ENCODE measurements at places on chromosomes 16 and 17.

DNA sequence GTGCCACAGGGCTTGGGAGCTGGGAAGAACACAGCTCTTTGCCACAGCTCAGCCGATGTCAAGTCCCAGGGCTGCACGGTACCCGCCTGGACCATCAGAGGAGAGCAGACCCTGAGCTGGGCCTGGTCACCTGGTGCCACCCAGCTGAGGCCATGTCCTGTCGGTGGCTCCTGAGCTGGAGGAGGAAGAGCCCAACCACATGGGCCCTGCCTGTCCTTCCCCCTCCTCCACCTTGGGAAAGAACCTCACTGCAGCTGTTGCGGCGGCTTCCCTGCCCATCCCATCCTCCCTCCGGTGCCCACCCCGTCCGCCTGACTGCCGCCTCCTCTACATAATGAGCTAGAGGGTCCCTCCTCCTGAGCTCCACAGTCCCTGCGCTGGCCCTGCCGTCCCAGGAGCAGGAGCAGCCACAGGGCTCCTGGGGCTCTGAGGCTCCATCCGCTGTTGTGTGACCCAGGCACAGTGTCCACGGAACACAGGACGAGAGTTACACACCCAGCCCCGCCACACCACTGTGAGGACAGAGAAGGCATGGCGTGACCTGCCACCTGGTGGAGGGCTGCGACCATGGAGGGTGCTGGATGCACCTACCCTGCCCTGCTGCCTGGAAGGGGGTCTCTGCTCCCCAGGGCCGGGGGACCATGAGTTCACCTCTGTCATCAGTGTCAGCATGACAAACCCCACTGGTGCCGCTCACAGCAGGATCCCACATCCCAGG lies 21.4 kb upstream of the CHMP6 start:
- DNase-seq: peak; percentile 34

DNA sequence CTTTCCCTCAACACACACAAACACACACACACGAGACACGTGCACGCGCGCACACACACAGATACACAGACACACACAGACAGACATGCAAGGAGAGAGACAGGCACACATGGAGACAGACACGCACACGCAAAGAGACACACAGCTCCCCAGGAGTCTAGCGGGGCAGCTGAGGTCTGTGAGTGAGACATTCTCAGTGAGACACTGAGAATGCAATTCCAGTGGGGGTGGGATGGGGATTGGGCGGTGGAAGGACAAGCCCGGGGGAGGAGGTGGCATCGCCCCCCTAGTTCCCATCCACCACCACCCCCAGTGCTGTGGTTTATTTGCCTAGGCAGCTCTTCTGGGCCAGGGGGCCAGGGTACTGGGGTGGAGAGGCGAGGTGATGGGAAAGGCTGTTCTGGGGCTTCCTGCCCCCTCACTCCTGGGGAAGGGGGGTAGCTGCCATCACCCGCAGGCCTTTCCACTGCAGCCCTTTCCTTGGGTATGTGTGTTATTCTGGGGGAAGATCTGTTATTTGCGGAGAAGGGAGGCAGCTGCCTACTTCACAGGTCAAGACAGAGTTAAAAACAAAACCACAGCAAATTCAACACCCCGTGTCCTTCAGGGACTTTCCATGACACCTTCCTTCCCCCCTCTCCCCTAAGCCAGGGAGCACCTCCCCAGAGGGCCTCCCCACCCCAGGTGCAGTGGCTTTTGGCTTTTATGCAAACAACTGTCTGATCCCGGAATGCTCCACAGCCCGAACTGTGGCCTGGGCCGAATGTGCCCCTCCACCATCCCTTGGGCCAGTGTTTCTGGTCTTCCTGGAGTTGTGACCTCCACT lies 18.0 kb downstream of the GRB7 start:
- no peak for DNase-seq

GRCh38 chr17:39244016-39244599 lies 18.4 kb upstream of the STAC2 start:
- DNase-seq: peak; percentile 67

DNA sequence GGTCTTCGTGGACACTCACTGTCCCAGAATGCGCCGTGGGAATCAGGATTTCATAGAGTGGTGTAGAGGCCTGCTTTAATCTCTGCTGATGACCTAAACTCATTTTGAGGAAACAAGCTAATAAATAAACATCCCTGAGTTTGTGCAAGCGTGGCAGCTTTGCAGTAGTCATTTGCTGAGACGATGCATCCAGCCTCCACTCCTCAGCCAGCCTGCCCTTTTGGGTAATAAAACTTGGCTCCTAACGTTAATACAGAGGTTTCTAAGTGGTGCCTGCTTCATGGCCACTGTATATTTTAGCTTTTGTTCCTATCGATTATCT lies 1.3 kb downstream of the DGKE start:
- no peak for DNase-seq

DNA sequence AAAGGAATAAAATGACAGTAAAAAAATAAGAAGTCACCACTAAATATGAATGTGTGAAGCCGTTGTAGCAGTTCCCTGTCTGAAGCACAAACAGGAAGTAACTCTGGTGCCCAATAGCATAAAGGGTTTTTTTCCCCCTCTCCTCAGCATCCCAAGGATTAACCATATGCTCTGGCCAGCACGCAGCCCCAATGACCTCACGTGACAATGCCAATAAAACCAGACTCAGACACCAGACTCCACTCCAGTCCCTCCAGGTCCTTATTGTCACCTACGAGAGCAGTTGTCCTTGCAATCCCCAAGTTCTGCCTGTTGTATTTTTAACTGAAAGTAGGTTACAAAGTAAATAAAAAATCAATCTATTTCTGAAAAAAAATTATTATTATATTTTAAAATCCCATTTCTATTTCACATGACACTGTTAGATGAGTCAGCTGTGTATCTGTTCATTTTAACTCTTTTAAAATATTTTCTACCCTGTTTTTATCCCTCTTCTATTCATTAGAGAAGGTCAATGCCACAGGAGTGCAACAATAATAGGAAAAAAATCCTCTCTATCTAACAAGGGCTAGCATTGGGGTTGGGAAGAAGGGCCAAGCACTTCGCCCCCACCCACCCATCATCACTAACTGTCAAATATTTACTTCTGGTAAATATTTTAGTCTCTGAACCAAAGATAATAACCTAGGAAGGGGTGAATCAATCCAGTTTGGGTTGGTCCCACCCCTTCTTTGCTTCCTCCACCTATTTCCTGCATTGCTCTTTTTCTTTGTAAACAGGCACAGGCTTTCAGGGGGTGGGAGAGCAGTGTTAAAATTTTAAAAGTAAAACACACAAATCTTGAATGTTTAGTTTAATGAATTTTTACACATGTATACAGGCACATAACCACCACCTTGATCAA lies 6.6 kb downstream of the PRAC1 start:
- no peak for DNase-seq

- DNase-seq: no peak
Measured at GRCh38 chr17:39606434-39607056, 1.2 kb downstream of the NEUROD2 start.

Data from ELF-1 (cell line).